ENCODE measurements at places on chromosomes 1 and 21.

DNA sequence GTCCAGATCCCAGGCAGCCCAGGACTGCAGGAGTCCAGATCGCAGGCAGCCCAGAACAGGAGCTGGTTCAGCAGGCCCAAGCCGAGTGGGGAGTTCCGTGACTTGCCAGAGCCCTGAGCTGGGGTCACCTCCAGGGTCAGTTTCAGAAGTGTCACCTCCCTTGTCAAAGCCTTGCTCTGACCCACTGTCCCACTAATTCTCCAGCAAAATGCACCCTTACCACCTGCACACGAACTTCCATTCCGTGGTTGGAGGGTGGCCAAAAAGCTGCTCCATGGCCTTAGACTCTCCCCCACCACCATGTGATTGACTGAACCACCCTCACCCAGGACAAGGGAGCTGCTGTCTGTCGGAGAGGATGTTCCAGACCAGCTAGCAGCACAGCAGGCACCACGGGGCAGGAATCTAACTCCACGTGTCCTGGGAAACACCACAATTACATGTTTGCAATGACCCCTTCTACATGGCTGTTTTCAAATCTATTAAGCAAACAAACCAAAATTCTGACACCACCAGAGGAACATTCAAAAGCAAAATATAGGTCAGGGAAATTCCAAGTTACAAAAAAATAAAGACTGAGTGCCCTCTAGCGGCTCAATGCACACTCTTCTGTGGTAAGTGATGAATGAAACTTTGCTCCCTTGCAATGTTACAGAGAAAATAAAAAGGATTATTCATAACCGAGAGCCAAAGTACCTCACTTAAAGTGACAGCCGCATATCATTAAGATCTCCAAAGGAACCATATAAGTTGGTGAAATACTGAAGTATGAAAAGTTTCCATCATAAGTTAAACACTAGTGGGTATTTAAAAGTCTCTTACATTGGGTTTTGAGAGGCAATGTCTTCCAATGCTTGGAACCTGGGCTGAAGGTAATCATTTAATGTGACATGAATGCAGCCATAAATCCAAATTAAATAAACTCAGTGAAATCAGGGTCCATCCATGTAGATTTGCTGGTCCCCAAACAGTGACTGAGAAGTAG is 76.3 kb downstream of the NPHP4 start:
- no peak for DNase-seq

DNA sequence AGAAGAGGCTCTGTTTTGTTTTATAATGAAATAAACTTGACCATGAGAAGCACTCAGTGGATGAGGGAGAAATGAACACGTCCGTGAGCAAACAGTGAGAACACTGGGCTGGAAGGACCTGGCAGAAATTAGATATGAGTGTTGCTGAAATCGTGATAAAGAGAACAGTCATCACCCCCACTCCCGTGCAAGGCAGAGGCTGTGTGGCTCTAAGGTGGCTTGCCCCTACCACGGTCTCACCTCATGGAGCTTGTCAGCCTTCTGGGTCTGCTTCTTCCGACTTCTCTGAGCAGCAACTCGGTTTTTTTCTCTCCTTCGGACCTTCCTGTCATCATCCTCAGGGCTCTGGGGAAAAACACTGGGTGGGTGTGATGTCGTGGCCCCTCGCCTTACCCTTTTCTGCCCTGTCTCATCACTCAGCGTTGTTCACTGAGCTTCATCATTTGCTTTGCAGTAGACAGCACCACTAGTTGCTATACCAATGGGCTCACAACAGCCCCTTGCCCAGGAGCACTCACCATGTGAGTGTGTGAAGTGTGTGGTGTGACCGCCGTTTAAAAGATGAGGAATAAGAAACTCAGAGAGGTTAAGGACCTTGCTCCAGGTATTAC is 2.8 kb downstream of the BATF3 start:
- DNase-seq = no peak

DNA sequence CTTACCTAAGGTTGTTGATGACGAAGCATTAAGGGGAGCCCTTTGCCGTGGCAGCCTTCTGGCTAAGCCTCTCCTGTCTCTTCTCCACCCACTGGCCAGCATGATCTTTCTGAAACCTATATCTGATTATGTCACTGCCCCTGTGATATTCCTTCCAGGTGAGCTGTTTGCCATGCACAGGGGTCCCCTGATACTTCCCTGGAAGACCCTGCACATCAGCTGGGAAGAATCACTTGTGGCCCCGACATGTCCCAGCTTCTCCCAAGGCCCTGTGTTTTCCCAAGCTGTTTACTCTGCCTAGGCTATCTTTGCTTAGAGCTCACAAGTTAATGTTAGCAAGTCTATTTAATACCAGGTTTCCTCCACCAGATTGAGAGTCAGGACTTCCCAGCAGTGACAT is 12.3 kb downstream of the RD3 start:
- no peak for DNase-seq

DNA sequence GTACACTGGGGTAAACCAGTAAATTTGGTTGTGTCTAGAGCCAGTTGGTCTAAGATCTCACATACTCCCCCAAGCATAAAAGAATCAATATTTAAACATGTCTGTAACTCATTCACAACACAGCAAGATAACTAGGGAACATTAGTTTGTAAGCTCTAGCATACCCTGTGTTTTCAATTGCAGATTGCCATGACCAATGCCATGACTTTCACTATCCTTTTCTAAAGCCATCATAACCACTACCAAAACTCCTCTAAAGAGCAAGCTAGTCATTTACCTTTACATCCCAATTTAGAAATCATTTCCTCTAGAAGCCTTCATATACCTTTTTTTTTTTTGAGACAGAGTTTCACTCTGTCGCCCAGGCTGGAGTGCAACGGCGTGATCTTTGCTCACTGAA is 56.5 kb upstream of the PLA2G4A start:
- no peak for DNase-seq

DNA sequence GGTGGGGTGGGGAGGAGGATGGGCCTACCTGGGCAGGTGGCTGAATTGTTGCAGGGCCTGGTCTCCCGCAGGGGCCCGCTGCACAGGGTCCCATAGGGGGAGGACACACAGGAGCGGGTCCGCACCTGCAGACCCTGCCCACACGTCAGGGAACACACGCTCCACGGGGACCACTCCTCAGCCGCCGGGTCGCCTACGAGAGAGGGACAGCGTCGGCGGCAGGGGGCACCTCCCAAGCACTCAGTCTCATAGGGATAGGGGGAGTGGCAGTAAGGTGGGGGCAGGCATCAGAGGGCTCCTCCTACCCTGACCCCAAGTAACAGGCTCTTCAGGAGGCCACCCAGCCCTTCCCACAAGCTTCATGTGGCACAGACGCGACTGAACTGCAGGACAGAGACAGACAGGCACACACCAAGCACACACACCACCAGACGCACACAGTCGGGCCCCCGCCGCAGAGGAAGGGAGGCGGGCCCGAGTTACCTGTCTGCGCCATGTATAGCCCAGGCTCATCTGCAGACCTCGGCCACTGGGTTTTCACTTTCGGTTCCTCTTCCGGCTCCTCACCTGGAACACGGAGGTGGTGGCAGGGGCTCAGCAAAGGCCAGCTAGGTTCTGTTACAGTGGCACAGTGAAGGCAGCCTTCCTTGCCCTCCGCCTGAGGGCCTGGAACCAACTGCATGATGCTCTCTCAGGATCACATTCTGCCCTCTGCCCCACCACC is 19.8 kb downstream of the ADGRB2 start:
- DNase-seq = no peak

GRCh38 chr1:18512883-18513282 is 32.2 kb downstream of the KLHDC7A start:
- DNase-seq = no peak

DNA sequence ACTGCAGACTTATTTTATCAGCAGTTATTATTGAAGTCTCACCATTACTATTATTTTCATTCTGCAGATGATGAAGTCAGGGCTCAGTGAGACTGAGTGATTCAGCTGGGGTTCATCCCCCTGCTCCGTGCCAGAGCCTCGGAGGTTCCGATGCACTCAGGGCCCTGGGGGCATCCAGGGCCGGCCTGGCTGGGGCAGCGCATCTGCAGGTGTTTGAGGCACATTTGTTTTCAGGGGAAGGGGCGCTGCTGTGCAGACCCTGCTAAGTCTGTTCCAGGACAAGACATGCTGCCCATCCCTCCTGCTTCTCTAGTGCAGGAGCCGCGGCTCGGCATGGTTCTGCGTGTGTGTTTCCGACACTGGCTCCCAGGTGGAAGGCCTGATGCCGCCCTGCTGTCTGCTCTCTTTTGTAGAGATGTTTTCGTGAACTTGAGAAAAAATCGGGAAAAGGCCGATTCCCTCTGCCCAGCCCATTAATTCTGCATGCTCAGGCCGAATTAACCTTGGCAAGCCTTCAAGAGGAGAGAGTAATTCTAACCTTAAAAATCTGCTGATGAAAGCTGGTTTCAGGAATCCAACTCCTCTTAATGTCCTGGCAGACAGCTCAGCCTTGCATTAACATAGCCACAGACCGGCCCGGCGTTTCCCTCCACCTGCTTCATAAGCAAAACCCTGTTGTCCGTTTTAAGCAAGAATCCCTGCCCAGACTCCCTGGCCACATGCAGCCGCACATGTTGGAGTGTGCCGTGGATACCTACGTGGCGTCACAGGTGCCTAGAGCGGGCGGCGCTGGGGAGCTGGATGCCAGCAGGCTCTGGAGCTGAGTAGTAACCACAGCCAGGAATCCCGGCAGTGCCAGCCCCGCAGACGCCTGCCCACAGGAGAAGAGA is 316.0 kb upstream of the VAMP3 start:
- DNase-seq = no peak

DNA sequence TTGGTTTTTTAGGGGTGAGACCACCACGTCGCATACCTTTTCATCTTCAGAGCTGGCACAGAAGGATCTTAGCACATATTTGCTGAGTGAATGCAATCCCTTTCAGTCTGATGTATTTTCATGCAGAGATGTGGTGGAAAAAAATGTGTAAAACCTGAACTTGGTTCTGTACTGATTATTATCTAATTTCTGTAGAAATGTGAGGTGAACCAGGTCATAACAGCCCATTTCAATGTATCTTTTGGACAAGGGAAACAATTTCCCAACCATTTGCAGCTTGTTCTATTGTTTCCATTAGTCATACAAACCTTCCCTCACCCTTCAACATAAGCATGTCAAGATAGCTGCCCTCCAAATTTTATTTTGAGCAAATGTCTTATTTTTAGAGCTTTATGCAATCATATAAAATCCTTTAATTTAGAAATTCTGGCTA is 46.8 kb upstream of the RUNX1 start:
- no peak for DNase-seq

- no peak for DNase-seq
Observed at GRCh38 chr1:109668123-109668775, 392 bp downstream of the GSTM2 start.

GRCh38 chr21:37208741-37209225 is 58.4 kb downstream of the VPS26C start:
- no peak for DNase-seq

- DNase-seq = no peak
Observed at GRCh38 chr1:116314305-116314919, 58.6 kb upstream of the ATP1A1 start.

DNA sequence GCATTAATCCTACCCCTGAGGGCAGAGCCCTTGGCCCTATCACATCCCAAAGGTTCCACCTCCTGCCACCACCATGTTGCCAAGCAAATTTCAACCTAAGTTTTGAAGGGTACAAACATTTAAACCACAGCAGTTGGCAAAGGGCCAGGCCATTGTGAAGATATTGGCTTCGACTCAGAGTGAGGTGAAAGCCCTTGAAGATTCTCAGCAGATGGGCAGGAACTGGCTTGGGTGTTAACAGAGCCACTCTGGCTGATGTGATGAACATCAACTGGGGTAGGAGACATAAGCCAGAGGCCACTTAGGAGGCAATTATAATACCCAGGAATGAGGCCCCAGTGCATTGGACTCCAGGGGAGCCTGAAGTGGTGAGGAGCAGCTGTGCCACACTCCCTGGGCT is 207.7 kb upstream of the KAZN start:
- DNase-seq = no peak

- no peak for DNase-seq
Observed at GRCh38 chr1:38600905-38601304, 258.7 kb downstream of the RRAGC start.
